ENCODE measurements at places on chromosomes 3 and 15.

DNA sequence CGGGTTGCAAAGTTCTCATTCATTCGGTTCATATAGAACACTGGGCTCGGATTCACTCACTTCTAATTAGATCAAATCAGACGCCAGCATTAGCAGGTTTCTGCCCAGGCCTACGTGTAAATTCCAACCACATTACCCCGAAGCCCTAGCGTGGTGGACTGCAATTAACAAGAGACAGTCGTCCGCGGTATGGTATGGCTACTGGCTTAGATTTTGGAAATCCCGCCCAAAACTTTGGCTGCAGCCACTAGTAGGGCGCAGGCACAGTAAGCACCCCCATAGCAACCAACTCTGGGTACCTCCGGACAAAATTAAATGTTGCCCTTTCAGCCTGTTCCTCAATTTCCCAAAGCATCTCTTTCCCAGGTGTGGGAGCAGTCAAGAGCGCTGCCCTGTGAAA is 771 bp downstream of the RARRES1 start:
- DNase-seq, result no peak

- no peak for DNase-seq
These were observed 49.6 kb downstream of the USP13 start for GRCh38 chr3:179702271-179702947.

GRCh38 chr3:71172189-71172588 is 411.3 kb downstream of the FOXP1 start:
- DNase-seq, result no peak

DNA sequence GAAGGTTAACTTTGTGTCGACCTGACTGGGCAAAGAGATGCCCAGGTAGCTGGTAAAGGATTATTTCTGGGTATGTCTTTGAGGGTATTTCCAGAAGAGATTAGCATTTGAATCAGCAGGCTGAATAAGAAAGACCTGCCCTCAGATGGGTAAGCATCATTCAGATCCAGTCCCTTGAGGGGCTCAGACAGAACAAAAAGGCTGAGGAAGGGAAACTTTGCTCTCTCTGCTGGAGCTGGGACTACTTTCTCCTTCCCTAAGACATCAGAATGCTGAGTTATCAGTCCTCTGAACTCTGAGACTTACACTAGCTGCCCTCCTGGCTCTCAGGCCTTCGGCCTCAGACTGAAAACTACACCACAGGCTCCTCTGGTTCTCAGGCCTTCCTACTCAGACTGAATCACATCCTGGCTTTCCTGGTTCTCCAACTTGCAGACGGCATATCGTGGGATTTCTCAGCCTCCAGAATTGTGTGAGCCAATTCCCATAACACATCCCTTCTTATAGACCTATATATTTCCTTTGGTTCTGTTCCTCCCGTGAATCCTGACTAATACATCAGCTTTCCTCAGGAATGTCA is 982.9 kb downstream of the TUSC7 start:
- DNase-seq, result peak; percentile 48

DNA sequence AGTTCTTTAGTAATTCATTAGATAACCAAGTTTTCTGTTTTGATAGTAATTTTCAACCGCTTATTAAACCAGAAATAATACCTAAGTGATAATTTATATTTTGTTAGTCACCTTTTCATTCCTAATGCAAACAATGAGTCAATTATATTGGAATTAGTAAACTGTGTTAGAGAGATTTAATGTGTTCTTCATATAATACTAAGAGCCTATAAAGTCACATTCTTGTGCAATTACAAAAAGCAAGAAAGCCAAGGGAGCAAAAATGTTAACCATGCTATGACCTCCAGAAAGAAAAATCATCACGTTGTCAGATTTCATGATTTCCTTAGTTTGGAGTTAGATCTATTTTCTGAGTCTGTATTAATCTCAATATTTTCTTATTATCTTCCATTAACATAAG is 108.8 kb upstream of the SAMMSON start:
- no peak for DNase-seq

GRCh38 chr3:52052831-52053306 is 3.5 kb downstream of the DUSP7 start:
- DNase-seq, result peak; percentile 84

- DNase-seq, result no peak
These were observed 445 bp upstream of the TSEN2 start for GRCh38 chr3:12483872-12484197.

DNA sequence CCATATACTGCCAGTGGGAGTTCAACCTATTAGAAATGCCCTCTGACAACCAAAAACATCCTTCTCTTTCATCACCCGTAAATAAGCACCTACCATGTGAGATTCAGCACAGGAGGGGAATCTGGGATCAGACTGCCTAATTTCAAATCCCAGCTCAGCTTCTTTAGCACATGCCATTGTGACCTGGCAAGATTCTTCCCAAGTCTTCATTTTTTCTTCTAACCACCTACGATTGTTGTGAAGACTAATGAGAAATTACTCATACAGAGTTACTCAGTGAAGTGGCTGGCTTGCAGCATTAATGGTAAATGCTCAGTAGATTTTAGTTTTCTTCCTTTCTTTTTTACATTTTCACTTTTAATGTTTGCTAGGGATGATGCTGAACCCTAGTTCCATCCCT is 176.7 kb downstream of the PDZRN3 start:
- DNase-seq, result no peak

DNA sequence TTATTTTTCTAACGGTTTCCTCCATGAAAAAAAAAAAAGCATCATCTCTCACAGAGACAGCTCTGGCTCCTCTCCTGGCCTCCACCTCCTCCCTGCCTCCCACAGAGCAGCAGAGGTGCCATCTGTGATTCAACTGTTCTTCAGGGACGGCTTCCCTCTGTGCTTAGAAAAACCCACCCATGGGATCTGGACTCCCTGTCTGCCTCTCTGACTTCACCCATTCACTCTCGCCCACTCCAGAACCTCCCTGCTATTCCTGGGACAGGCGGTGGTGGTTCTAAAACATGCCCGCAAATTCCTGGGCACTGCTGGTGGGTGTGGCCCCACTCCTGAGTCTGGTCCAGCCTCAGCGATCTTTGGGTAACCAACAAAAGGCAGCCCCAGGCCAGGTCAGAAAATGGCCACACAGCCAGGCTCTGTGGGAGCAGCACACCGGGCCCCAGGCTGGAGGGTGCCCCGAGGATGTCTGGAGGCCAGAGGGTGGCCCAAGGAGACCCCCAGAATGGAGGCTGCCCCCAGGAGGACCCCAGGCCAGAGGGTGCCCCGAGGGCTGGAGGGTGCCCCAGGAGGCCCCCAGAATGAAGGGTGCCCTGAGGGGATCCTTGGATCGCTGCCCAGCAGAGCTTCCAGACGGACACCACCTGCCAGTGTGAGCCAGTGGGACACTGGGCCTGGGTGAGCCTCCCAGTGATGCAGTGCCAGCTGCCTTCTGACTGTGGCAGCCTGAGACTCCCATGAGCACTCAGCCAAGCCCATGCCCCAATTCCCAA is 2.6 kb upstream of the CHST13 start:
- no peak for DNase-seq

- no peak for DNase-seq
These were observed 180.1 kb downstream of the RORA start for GRCh38 chr15:61049028-61049427.

DNA sequence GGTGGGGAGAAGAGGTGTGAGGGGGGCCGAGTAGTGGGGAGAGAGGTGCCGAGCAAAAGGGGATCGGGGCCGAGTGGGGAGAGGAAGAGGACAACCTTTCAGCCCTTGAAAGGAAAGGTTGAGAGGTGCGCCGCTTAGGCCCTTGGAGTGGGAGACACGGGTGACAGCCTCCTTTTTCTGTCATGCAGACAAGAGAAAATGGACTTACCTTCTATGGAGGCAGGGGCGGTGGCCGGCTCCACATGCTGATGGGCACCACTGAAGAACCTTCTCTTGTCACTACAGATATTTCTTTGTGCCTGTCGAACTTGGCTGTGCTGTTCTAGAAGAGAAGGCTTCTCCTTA is 421 bp downstream of the KLHL18 start:
- DNase-seq, result no peak

DNA sequence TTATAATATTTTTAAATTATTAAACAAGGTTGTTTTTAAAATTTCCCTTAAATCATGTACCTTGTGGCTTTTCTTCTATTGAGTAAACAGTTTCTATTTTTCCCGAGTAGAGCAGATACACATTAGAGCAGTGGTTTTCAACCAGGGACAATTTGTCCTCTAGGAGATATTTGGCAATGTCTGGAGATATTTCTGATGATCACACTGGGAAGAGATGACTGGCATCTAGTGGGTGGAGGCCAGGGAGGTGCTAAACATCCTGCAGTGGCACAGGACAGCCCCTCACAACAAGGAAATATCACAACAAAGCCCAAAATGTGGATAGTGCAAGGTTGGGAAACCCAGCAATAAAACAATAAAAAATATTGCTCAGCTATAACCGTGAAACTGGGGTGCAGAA is 113.0 kb upstream of the PTPRG start:
- DNase-seq, result peak; percentile 27

GRCh38 chr3:29701326-29701983 is 420.6 kb downstream of the RBMS3 start:
- DNase-seq, result no peak

DNA sequence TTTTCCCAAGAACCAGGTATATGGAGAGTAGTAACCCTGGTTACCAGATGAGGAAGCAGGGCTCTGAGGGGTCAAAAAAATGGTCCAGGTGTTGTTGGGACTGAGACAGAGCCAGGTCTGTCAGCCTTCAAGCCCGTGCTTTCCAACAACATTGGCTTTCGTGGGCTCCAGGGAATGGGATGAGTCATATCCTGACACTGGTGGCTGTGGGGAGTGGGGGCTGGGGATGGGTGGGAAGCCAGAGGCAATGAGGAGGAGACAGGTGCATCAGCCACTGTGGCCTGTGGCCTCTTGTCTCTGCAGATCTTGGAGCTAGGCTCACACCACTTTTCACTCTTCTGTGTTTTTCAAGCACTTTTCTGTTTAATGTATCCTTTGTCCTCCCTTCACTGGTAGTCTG is 38.2 kb downstream of the CORO2B start:
- DNase-seq, result no peak

DNA sequence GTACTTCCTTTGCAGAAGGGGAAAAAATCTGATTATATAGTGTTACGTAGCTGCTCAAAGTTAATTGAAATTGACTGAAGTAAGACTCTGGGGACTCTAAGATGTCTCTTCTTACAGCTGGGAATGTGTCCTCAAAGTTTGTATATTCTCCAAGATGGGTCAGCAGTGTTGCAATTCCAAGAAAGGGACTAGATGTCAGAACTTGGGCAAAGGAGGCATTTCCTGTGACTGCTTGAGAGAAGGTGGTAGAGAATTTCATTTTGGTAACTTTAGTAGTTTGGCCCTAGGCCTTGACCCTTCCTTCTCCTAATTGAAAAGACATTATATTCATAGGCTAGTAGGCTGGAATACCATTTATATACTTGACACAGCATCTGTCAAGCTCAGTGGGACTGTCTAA is 33.9 kb downstream of the PTPRG start:
- peak; percentile 38 for DNase-seq

DNA sequence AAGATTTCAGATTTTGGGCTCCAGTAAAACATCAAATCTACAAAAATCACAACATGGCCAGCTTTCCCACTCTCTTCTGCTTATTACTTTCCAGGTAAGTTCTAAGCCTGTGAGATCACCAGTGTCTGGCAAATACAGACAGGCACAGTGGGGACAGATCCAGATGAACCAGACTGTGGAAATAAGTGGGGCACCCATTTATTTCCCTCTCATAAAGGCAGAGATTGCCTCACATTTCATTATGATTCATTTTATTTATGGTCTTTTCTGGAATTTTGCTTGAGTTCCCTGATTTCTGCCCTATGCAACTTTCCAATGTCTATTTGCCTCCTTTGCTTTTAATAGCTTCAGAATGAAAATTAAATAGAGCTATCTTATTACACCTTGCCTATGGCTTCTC is 66.8 kb downstream of the GREM1 start:
- DNase-seq, result no peak

Data from fibroblast of pulmonary artery (primary cell).